ENCODE measurements at places on chromosomes 7 and 10.

- DNase-seq = no peak
Observed at GRCh38 chr10:127587668-127588365, 38.7 kb downstream of the NPS start.

DNA sequence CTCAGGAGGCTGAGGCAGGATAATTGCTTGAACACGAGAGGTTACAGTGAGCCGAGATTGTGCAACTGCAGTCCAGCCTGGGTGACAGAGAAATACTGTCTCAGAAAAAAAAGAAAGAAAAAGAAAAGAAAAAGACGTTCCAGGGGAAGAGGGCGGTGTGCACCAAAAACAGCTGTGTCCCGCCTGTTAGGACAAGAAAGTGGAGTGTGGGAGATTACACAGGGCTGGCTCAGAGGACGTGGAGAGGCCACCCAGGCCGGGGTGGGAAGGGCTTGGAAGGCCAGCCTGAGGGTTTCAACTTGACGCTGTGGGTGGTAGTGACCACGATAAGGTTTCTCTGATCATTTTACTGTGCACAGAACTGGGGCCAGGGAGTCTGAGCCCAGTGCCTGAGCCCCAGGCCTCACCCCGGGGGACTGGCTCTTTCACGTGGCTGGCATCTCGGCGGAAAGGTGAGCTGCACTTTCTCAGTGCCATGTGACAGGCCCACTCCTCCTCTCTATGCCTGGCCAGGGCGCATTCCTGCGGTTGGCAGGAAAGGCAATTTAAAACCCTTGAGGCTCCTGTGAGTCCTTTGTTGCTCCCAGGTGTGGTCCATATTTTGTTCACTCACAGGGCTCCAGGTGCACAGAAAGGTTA, 13.9 kb downstream of the RHBDD2 start:
- DNase-seq = no peak

- no peak for DNase-seq
Observed at GRCh38 chr7:13829914-13830900, 159.3 kb downstream of the ETV1 start.

DNA sequence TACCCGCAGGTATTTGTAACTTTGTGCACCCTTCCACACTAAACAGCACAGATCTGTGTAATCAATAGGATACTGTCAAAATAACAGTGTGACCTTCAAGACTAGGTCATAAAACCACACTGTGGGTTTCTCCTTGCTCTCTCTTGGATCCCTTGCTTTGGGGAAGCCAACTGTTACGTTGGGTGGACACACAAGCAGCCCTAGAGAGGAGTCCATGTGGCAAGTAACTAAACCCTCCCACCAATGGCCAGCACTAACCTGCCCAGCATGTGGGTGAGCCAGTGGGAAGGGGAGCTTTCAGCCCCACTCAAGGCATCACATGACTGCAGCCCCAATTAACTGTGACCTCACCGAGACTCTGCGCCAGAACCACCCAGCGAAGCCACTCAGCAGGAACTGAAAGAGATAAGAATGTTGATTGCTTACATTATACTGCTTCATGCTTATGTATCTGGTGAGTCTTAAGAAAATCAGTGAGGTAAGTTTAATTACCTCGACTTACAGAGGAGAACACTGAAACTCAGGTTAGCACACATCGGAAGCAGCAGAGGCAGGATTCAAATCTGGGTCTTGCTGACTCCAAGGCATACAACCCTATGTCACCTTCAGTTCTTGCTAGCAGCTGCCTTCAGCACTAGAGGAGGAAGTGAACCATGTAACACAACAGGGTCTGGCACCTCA, 9.4 kb upstream of the ZC3HAV1 start:
- DNase-seq = no peak

GRCh38 chr7:35256256-35257175, 2.6 kb upstream of the TBX20 start:
- no peak for DNase-seq

DNA sequence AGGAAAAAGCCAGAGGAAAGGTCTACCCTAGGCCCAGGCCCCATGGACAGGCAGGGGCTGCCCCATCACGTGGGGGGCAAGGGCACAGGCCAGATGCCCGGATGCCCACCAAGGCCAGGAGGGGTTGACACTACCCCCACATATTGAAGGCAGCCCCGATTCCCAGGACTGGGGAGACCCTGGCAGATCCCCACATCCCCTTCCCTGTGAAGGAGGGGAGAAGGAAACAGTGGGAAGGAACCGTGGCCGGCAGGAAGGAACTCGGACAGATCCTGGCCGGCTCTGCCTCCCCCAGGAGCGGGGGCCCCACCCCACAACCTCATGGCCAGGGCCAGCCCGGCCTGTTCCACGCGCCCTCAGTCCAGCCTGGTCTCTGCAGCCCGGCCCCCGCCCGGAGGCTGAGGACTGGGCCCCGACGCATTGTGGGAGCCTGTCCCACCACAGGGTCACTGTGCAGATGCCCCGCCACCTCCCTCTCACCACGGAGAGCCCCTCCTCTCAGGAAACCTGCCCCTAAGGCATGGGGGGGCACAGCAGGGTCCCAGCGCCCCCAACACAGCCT, 41.3 kb downstream of the PAPOLB start:
- no peak for DNase-seq
